Esophagus squamous epithelium (tissue), 5 donors: ENCODE measurements at places on chromosomes 13 and 19.

- DNase-seq: no peak
Observed at GRCh38 chr19:1907563-1908363, 2.6 kb downstream of the ADAT3 start.

GRCh38 chr13:113224486-113224885 lies 15.1 kb downstream of the CUL4A start:
- DNase-seq: no peak

DNA sequence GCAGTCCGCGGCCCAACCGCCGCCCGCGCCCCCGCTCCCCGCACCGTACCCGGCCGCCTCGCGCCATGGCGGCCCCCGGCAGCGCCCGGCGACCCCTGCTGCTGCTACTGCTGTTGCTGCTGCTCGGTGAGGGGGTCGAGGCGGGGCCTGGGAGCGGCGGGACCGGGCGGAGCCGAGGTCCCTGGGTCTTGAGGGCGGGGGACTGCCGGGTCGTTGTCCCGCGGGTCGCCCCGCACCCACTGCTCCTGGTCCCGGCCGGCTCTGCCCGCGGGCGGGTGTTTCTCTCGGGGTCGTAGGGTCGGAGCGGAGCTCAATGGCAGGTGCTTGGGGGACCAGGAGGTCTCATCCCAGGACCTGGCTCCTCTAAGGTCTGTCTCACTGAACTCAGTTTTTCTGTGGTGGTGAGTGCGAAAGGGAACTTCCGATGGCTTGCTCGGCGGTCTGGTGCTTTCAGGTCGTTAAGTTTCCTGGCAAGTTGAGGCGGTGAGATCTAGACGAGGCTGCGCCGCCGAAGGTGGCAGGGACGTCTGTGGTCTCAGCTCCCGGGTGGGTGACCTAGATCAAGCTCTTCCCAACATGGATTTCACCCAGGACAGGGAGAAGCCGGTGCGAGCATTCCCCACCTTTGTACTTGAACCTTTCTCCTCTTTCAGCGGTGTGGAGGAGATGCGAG lies 467 bp downstream of the LAMP1 start:
- no peak for DNase-seq

- DNase-seq: no peak
Observed at GRCh38 chr19:41341669-41342490, 11.8 kb downstream of the TGFB1 start.

GRCh38 chr19:6451583-6452222 lies 7.9 kb downstream of the SLC25A23 start:
- DNase-seq: no peak
